Muscle of arm (tissue), 14 donors: ENCODE measurements at places on chromosomes 16 and 17.

DNA sequence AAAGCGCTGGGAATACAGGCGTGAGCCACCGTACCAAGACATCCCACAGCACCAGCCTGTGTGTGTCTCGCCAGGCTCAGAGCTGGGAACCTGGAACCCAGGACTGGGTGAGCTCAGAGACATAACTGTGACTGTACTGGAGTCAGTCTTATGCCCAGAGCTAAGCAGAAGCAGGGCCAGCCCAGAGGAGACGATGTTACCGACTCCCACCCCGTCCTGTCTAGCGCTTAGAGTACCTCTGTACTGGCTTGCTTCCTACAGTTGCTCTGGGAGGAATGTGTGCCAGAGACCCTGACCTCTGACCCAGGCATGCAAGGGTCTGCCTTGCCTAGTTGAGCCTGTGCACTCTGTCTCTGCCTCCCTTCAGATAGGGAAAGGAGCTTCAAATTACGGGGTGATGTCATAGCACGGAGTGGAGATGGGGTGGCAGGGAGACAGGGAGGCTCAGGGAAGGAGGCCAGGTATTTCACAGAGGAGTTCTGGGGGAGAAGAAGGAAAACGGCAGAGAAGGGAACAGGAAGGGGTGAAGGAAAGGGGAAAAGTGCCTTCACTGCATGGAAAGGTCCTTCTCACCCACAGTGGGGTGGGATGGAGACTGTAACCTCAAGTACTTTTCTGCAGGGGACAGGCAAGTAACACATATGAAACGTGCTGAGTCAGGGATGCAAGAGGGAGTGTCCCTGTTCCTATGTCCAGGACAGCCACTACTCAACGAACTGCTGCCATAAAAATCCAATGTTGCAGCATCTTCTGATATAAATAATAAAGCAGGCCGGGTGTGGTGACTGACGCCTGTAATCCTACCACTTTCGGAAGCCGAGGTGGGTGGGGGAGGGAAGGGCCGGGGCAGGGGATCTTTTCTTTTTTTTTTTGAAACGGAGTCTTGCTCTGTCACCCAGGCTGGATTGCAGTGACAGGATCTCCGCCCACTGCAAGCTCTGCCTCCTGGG is 5.8 kb upstream of the ARMC5 start:
- no peak for DNase-seq

GRCh38 chr16:934178-934577 is 36.6 kb downstream of the LMF1 start:
- no peak for DNase-seq

- no peak for DNase-seq
Measured at GRCh38 chr17:9541718-9542117, 33.9 kb downstream of the STX8 start.

DNA sequence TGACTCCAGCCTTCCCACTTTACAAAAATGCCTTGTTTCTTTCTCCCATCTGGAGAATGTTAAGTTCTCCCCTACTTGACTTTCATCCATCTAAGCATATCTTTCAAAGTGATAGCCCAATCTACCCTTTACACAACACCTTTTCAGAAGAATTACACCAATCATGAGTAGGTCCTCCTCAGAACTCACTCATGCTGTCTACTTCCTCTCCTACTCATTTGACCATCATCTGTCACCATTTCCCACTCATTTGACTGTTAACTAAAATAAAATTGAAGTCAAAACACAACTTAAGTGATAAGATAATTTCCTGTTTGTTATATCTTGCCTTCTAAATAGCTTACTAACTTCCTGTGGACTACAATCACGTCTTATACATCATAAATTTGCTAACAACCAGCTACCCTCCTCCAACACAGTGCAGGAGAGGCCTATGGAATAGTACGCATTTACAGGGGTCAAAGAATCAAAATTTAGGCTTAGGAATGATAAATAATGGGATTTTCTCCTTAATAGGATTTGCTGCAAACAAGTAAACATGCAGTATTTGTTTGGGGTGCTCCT is 16.1 kb downstream of the KCNJ16 start:
- DNase-seq: no peak
